Stimulated activated CD8-positive, alpha-beta memory T cell treated with anti-CD3 and anti-CD28 coated beads, Interleukin-7, amount 100 ng/mL, for 1 hour (primary cell): ENCODE measurements at places on chromosomes 4 and X.

GRCh38 chrX:48715072-48715471 is 18.5 kb downstream of the SUV39H1 start:
- DNase-seq = no peak

GRCh38 chr4:4574792-4575191 is 32.9 kb upstream of the STX18 start:
- DNase-seq = no peak

DNA sequence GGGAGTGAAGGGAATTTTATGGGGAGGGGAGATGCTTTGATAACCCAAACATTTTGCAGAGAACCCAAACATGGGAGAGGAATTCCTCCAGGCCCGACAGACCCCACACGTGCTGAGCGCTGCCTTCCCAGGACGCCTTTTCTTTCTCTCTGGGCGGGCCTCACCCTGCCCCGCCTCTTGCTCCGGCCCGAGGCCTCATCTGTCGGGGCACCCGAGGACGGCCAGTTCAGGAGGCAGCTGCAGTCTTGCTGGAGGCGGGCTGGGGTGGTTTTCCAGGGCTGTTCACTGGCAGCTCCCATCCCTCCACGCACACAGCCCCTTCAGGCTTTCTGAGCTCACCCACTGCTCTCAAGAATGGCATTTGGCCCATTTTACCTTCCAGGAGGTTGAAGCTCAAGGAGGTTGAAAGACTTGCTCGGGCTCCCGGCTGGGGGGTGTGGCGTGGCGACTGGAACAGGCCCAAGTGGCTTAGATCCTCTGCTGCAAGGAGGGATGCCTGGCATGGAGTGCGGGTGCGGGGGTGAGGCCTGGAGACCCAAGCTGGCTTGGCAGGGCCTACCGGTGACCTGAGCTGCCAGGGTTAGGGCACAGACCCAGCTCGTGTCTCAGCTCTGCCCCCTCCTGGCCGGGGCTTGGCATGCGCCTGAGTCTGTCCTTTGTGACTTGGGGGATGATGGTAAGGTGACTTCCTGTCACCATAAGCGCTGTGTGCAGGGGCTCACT is 99.2 kb downstream of the PSAPL1 start:
- no peak for DNase-seq

GRCh38 chr4:186132577-186133242 is 28.2 kb downstream of the FAM149A start:
- no peak for DNase-seq

- DNase-seq = no peak
These were observed 108.8 kb upstream of the SORBS2 start for GRCh38 chr4:185920691-185921260.
